ENCODE measurements at places on chromosomes 11 and 22. TPM values are rescaled to one million over a fixed set of nuclear protein-coding genes. Genes with fewer than 3 reads are reported as not detected.

The GAS2L1 gene
- 0.84 TPM for total RNA-seq

The MS4A14 gene
- total RNA-seq = not detected

The RAG1 gene
- 0.37 TPM for total RNA-seq

- DNase-seq = no peak
These were observed 15.1 kb upstream of the AIFM3 start for GRCh38 chr22:20951932-20952380.

DNA sequence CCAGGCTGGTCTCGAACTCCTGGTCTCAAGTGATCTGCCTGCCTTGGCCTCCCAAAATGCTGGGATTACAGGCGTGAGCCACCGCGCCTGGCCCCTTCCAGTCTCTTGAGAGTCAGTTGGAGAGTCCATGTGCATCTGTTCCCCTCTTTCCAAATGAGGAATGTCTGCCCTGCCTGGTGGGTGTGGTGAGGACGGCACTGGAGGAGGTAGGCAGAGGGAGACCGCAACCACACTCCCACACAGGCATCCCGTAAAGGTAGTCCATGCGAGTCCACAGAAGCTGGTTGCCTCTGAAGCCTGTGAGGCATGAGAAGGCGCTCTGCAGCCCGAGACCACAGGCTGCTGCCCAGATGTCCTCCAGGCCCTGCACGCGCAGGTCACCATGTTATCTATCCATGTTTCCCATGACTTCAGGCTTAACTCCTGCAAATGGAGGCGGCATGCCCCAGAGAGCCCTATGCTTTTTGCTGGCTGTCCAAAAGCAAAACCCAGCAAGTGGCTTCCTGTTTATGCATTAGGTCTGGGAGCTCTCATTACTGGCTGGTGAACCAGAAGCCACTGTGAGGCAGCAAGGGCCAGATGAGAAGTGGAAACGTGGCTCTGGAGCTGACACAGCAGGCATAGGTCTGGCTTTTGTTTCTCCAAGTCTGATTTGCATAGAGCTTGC lies 43.4 kb downstream of the GRIK4 start:
- no peak for DNase-seq

Data from activated CD4-positive, alpha-beta T cell treated with anti-CD3 and anti-CD28 coated beads for 36 hours (primary cell).